ENCODE measurements at places on chromosomes 5 and 9.

DNA sequence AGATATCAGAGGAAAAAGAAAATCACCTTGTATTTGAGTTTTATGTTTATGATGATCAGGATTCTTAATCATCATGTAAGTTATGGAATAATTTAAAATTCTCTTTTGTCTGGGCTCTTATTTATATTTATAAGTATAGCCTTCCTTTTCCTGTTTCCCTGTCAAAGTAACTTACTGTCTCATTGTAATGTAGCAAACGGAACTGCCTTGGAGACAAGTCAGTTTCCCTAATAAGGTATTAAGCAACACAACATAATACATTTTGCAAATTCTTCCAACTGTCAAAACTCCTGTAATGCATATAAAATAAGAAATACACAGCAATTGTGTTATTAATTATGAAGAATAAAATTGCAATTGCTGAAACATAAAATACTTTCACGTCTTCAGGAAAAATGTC lies 463.2 kb downstream of the MAT2B start:
- DNase-seq: no peak

DNA sequence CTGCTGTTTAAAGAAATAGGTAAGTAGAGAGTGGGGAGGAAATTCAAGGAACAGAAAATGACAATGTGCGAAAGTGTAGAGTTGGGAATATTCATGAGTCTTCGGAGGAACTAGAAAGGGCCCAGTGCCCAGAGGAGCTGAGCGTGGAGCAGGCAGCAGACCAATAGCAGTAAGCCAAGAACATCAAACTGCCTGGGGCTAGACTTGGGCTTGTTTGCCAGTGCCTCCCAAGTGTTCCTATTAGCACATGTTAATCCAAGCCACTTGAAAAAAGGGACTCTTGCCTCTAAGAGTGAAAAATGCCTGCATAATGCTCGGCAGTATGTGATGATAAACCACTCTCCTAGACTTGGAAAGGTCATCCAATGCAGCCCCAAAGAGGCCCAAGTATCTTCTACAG lies 1.2 kb upstream of the TAL2 start:
- DNase-seq: no peak

DNA sequence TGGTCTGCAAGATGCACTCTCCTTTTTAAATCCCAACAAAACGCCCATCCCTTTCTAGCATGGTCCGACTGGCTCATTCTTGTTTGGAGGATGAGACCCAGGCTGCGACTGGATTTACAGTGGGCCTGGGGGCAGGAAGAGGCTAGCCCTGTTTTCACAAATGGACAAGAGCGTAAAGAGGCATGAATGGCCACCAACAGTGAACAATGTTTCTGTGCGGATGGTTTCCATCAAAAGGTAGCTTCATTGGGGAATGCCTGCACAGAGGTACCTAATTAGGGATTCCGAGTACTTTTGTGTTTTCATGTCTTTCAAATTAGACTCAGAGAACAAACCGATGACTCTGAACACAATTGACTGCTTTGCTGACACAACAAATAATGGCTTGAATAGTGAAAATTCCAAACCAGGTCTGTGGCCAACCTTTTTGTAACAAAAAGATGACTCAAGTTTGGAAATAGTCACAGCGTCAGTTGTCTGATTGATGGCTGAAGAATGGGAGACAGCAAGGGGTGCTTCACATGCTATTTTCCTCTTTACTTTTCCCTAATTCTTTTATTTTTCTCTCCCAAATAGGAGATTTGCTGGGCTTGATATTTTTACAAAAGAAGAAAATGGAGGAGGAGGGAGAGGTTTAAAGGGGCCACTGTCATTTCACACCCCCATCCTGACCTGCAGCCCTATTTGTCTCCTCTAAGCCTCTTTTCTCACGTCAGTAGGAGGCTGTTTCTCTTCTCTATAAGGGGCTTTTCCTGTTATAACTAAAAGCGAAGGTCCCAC lies 208.1 kb upstream of the S1PR3 start:
- DNase-seq: peak; percentile 28

- DNase-seq: no peak
These were observed 40.9 kb upstream of the SARDH start for GRCh38 chr9:133779081-133779480.

- no peak for DNase-seq
These were observed 137.3 kb upstream of the PCA3 start for GRCh38 chr9:76626980-76627379.

- DNase-seq: no peak
These were observed 1.7 kb downstream of the GRIN3A start for GRCh38 chr9:101736717-101737116.

DNA sequence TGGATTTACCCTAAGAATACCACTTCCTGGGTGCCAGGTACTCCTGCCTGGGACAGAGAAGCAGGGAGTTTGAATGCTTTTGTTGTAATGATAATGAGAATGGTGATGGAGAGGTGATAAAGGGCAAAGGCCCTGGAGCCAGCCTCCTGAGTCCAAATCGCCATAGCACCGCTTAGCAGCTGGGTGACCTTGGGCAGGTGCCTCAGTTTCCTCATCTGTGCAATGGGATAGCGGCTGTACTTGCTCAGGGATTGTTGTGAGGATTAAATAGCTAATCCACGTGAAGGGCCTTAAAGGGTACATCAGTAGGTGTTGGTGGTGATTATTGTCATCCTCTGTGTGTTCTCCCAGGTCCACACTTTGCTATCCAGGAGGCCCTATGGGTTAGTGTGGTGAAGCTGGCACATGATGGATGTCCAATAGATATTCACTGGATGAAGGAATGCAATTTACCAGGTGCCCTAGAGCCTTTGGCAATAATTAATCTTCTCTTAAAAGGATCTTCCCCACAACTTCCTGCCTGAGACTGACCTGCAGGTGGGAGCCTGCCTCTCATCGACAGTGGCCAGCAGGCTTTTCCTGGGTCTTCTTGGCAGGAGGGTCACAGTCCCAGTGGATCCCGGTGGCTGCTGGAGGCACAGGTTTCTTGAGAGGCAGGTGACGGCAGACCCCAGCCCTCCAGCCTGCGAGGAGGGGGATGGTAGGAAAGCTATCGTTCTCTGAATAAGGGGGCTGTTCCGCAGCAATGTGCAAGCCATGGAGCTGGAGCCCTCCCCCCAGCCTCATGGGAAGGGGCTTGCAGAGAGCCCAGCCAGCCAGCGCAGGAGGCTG lies 160.2 kb downstream of the MACROH2A1 start:
- DNase-seq: no peak

GRCh38 chr9:16138561-16139491 lies 586.0 kb downstream of the CCDC171 start:
- DNase-seq: no peak

GRCh38 chr5:39426051-39426745 lies 1.4 kb upstream of the DAB2 start:
- no peak for DNase-seq

DNA sequence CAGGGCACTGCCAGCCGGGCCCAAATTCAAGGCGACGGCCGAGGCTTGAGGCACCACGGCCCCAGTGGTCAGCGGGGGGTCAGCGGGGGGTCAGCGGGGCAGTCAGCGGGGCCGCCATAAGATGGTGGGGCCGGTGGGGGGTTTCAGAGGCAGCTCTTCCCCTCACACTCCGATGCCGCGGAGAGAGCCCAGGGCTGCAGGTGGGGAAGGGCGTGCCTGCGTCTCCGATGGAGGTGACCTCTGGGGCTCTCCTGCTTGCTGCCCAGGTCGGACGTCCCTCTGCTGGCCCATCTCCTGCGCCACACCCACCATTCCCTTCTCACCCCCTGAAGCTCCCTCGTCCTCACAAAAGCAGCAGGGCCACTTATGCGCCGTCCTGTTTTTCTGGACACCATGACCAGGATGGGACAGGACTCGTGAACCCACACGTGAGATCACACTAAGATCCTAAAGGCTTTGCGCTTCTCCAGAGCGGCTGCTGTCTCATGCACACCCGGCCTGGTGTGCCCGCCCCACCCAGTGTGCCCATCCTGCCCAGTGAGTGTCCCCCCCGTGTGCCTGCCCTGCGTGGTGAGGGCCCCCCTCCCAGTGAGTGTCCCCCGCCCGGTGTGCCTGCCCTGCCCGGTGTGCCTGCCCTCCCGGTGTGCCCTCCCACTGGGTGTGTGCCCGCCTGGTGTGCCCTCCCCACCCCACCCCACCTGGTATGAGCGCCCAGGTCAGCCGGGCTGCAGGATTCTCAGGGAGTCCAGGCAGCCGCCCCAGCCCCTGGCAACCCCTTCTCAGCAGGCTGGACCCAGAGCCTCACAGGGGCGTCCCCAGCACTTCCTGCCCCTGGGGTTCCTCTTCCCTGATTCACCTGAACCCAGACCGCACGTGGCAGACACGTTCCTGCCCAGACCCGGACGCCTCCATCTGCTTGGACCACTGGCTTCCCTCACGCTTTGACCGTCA lies 48.7 kb upstream of the NKD2 start:
- DNase-seq: no peak

GRCh38 chr5:122415030-122415800 lies 103.2 kb downstream of the SNCAIP start:
- DNase-seq: peak; percentile 25

GRCh38 chr9:79430619-79431018 lies 141.1 kb upstream of the TLE4 start:
- no peak for DNase-seq

- DNase-seq: no peak
These were observed 151.0 kb downstream of the KIAA0825 start for GRCh38 chr5:94467346-94467953.

GRCh38 chr9:127613583-127613954 lies 1.5 kb downstream of the STXBP1 start:
- no peak for DNase-seq

GRCh38 chr5:148682058-148683026 lies 28.0 kb upstream of the HTR4 start:
- DNase-seq: no peak

GRCh38 chr5:17022296-17022695 lies 86.2 kb upstream of the MYO10 start:
- no peak for DNase-seq

All from kidney epithelial cell (primary cell).